ENCODE measurements at places on chromosomes 1 and 21. TPM values are rescaled to one million over a fixed set of nuclear protein-coding genes. Genes with fewer than 3 reads are reported as not detected.
A peak's percentile ranks its signal among the peaks of the same experiment; 100 is the strongest.

- no peak for DNase-seq
These were observed 132.8 kb downstream of the CASZ1 start for GRCh38 chr1:10663678-10664035.

DNA sequence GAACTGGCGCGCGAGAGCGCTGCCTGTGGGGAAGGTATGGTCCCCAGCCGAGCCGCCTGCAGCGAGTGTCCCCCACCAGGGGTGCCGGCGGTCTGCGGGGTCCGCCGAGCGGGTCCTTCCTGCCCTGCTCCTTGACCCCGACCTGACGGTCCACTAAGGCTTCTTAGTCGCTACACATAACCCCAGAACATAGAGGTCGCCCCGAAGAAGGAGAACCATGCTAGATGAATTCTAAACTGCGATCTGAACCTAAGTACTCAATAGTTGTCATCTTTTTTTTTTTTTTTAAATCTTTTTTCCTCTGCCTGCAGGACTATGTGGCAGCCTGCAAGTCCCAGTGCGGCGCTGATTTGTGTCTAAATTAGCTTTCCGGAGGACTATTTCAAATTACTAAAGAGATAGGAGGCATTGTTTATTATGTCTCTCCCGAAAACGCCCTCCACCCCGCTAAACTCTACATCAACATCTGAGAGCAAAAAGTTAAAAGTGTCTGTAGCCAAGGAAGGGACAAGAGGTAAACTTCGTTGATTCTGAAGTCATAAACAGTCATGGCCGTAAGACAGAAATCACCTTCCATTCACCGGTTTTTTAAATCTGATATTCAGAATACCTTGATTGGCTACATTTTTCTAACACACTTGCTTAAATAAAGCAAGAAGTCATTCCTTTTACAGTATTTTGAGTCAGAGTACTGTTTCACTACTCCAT lies 476 bp downstream of the AXDND1 start:
- peak; percentile 7 for DNase-seq

Gene EBNA1BP2
- 76.7 TPM for polyA plus RNA-seq

DNA sequence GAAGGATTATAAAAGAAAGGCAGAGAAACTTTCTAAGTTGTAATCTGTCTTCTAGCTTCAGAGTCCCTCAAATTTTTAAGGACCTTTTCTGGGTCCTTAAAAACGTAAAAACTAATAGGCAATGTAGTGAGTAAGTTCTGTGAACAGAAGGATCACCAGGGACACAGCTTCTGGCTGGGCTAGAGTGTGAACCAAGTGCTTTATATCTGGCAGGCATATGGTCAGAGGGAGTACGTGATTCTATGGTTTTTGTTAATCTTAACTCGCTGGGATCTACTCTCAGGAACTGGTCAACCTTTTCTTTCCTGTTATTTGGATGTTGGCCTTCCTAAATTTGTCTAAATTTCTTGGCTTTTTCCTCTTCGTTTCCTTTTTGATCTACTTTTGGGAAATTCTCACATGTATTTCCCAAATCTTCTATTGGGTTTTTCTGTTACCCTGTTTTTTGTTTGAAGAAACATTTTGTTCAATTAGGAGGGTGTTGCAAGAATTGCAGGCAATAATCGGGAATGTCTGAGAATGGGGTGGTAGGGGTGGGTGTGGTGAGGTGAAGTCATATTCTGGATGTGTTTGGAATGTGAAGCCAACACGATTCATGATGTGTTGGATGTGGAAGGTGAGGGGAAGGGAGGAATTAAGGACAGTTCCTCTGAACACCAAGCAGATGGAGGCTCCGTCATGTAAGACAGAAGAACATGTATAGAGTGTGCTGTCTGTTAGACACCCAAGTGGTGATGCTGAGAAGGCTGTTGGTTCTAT lies 193.2 kb downstream of the FMN2 start:
- no peak for DNase-seq

DNA sequence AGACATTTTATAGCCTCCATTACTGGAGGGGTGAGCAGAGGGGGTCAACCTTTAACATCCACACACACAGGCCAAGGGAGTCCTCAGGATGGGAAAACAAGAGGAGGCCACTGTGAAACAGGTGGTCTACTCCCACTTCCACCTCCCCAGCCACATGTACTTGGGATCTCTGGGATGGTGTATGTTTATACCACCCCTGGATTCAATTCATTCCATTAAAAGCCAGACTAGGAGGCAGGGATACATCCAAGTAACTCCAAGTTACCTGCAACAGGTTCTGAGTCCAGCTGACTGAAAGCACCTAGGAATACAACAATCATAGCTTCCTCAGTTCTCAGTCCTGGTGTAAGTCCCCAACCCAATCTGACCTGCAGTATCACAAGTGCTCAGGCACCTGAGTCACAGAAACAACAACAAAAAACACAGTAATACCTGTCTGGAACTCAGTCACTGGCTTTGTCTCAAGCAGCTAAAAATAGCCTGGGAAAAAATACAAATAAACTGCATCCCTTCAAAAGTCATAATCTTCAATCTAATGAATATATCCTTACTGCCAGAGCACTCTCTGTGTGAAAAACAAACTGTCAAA lies 9.8 kb downstream of the ERI3 start:
- DNase-seq: no peak

Gene SH2D5
- polyA plus RNA-seq: 1.0 TPM

DNA sequence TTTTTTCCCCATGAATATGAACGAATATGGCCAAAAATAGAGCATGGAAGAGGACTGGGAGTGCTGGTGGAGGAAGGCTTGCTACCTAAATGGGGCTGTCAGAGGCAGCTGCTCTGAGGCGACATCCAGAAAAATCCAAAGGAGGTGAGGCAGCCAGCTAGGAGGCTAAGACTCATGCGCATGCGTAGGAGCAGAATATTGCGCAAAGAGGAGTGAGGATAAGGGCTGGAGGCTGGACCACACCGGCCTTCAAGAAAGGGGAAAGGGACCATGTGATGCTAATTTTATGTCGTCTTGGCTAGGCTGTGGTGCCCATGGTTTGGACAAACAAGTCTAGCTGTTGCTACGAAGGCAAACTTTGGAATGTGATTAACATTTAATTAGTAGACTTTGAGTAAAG lies 30.5 kb downstream of the HEYL start:
- no peak for DNase-seq

Gene KPRP
- not detected for polyA plus RNA-seq

DNA sequence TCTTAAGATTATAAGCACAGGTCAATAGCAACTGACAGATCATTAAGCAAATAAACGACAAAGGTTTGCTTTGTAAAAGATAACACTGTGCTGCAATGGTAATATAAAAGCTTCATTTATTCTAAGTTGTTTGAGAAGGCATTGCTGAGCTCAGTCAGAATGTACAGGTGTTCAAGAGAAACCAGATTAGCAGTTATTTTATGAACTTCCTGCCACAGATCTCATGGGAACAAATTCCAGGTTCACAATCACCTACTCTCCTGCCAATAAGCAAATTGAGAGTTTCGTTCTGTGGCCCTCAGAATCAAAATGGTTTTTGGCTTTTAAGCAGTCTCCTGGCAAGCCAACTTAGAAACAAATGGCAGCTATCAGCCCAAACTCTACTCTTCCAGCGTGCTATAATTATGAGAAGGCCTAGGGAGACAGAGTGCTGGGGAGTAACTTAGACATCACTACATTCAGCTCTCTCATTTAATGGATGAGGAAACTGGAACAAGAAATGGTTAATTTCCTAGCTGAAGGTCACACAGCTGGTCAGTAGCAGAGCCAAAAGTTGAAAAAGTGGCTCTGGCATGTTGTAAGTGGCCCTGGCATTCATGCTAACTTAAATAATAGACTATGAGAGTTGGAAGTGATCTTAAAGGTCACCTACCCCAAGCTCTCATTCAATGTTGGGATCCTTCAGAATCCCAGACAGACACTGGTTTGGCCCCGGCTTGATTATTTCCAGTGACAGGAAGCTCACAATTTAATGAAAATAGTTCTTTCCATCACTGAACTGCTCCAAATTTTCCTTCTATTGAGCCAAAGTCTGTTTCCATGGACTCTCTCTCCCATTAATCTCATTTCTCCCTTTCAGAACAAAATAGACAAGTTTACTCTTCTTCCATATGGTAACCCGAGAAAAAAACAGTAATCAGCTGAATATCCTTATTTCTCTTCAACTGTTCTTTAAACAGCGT lies 82.6 kb upstream of the EDEM3 start:
- no peak for DNase-seq
